Cerebellum (tissue), 4 donors: ENCODE measurements at places on chromosomes 13 and 19.

GRCh38 chr13:96450326-96451020 lies 360.6 kb downstream of the HS6ST3 start:
- no peak for DNase-seq

DNA sequence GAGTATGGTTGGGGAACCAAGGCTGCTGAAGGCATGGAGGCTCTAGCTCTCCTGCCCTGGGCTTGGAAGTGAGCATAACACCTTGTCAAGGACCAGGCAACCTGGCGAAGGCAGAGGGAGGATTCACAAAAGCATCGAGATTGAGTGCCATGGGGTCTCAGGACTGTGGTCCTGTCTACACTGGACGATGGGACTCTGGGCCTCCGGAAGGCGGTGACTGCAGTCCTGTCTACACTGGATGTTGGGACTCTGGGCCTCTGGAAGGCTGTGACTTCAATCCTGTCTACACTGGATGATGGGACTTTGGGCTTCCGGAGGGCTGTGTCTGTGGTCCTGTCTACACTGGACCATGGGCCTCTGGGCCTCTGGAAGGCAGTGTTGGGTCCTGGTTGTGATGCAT lies 290.4 kb downstream of the TEX29 start:
- no peak for DNase-seq

DNA sequence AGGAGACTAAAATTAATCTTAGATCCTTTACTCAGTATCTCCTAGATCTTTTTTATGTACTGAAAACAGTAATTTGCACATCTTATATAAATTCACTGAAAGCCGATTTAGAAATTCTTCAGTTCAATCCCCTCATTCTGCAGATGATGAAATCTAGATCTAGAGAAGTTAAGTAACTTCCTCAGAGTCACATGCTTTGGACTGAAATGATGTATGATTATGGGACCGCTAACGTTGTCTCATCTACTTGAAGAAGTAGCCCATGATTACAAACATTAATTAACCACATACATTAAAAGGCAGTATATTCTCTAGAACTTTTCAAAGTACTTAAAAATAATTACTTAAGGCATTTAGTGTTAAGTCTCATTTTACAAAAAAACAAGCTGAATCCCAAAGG lies 37.8 kb downstream of the ELF1 start:
- DNase-seq: no peak

DNA sequence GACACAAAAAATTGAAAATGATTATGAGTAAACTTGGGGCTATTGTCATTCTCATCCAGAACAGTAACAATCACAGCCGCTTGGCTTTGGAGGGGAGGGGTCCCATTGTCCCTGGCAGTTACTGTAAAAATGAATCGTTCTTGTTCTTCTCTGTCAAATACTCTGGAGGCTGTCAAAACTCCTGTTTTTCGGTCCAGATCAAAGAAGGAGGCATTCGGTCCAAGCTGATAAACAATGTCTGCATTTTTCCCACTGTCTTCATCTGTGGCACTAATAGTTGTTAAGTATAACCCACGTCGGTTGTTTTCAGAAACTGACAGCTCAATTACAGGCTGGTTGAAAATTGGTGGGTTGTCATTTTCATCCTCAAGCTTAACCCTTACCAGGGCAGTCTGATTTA lies 3.4 kb downstream of the PCDH9 start:
- no peak for DNase-seq

- DNase-seq: no peak
These were observed 448.2 kb downstream of the LIG4 start for GRCh38 chr13:107767119-107767518.
